ENCODE measurements at places on chromosomes 3 and 15.
A peak's percentile ranks its signal among the peaks of the same experiment; 100 is the strongest.

GRCh38 chr3:63096248-63097058, 181.7 kb upstream of the SYNPR start:
- DNase-seq = no peak

- DNase-seq = no peak
These were observed 6.2 kb downstream of the H1-8 start for GRCh38 chr3:129549006-129549800.

GRCh38 chr3:110955301-110955880, 116.2 kb upstream of the NECTIN3 start:
- no peak for DNase-seq

- peak; percentile 23 for DNase-seq
These were observed 26.6 kb upstream of the HES1 start for GRCh38 chr3:194109192-194109863.

DNA sequence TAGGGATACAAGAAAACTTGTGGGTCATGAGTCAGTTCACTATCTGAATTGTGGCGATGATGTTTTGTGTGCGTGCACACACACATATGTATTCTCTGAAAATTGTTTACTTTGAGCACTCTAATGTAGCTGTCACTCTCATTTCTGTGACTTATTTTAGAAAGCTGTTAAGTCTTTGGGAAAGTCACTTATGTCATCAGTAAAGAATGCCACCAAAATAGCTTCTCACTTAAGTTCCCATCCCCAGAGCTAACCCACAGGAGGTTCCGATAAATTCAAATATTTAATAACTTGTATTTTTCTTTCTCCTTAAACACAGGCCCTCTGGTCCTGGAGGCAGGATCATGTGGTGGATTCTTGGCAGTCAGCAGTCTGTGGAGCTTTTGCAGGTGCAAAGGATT, 138.3 kb downstream of the LRIG1 start:
- DNase-seq = no peak

GRCh38 chr3:67075295-67075694, 77.2 kb downstream of the KBTBD8 start:
- DNase-seq = no peak

DNA sequence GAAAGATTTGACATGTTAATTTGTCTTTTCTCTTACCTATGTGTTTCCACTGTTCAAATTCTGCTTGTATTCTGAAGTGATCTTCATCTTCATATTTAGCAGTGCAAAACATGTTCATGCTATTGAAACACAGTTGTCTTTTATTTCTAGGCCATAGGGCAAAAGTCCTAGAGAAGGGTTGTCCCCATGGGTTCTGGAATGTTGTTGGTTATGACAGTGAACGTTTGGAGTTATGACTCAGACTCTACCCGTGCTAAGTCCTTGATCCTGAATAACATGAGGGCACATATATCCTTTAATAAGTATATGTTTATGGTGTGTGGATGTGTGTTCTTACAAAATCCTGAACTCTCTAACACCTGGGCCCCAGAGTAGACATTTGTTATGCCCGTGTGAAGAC, 23.0 kb upstream of the ARPP21 start:
- no peak for DNase-seq

GRCh38 chr3:71393093-71393492, 190.4 kb downstream of the FOXP1 start:
- no peak for DNase-seq

- no peak for DNase-seq
These were observed 26.1 kb upstream of the MFSD1 start for GRCh38 chr3:158775426-158776410.

DNA sequence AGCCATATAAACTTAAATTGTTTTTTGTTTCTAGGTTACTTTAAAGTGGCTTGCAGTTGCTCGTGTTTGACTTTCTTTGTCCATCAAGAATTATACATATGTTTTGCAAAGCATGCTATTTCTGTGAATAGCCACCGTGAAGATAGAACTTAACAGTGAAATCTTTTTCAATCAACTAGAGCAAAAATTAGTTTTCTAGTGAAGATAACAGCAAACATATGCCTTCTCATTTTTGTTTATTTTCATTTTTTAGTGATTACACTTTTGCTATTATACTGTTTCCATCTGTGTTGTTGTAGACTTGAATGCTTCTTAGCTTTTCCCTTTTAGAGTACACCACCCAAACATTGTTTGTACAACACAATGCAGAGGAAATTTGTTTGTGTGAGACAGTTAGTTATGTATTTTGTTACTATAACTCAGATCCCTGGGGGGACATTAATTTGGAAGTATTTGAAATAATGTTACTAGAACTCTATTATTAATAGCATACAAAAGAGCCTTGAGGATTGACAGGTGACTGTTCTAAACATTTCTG, 62.8 kb downstream of the CRYBG3 start:
- no peak for DNase-seq

- no peak for DNase-seq
These were observed 84.7 kb downstream of the PPP2R3A start for GRCh38 chr3:136050250-136050649.

- DNase-seq = no peak
These were observed 225.6 kb upstream of the TLE3 start for GRCh38 chr15:70323111-70323851.

GRCh38 chr15:74122403-74123130, 7.8 kb upstream of the ISLR2 start:
- peak; percentile 67 for DNase-seq

GRCh38 chr15:70057931-70058641, 39.6 kb downstream of the TLE3 start:
- DNase-seq = no peak

- peak; percentile 56 for DNase-seq
These were observed 19.9 kb downstream of the GOLM2 start for GRCh38 chr15:44308415-44308814.

GRCh38 chr3:73508330-73508954, 116.3 kb downstream of the PDZRN3 start:
- peak; percentile 44 for DNase-seq

- DNase-seq = no peak
These were observed 33.4 kb upstream of the RAD18 start for GRCh38 chr3:8996681-8997121.

All from NAMALWA (cell line).